ENCODE measurements at places on chromosomes 3 and 15. TPM values are rescaled to one million over a fixed set of nuclear protein-coding genes. Genes with fewer than 3 reads are reported as not detected.

Gene C2CD4A
- not detected for total RNA-seq

Gene ALDH1A2
- total RNA-seq: 5.5 TPM

Gene FOXL2NB
- under 0.01 TPM for total RNA-seq

Gene CAND2
- 4.8 TPM for total RNA-seq

Gene CRBN
- total RNA-seq: 36.4 TPM

Gene TNIK
- 27.4 TPM for total RNA-seq

Gene PATL2
- 0.82 TPM for total RNA-seq

Gene ARPP21
- total RNA-seq: 1.4 TPM

Gene HRG
- not detected for total RNA-seq

Gene FRMD5
- 15.4 TPM for total RNA-seq

Gene IQCF5
- total RNA-seq: not detected

Gene KLF13
- total RNA-seq: 22.4 TPM

Gene ZNF80
- total RNA-seq: not detected

All from smooth muscle cell of the coronary artery (primary cell).